Esophagus squamous epithelium (tissue), 5 donors: ENCODE measurements at places on chromosomes 3 and 15. TPM values are rescaled to one million over a fixed set of nuclear protein-coding genes. Genes with fewer than 3 reads are reported as not detected.

GRCh38 chr15:39029741-39030140 is 465.1 kb upstream of the RASGRP1 start:
- DNase-seq: no peak

The CCDC191 gene
- total RNA-seq: 2.6 TPM

GRCh38 chr15:62742409-62743171 is 300.0 kb upstream of the TPM1 start:
- DNase-seq: no peak

GRCh38 chr3:94794563-94794962 is 731.7 kb downstream of the NSUN3 start:
- DNase-seq: no peak

- DNase-seq: no peak
Observed at GRCh38 chr15:38530113-38530512, 34.5 kb downstream of the RASGRP1 start.

The HYAL3 gene
- total RNA-seq: 5.3 TPM

The BCHE gene
- total RNA-seq: 5.3 TPM

DNA sequence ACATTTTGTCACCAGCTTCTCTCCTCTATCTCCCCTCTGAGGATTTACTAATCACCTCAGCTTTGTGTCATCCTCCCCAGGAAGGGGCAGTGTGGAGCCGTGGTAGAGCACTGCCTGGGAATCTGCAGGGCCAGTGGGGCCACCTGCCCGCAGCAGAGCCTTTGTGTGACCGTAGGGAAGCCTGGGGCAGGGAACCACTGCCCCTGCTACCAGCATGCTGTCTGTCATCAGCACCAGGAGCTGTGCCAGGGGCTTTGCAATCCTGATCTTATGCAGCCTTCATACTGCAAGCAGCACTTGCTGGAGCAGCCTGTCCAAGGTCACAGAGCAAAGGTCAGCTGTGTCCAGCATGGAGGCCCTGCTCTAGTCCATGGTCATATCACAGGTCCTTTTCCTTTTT is 170.2 kb upstream of the IL12A start:
- no peak for DNase-seq

The FSIP1 gene
- 0.57 TPM for total RNA-seq

The TP63 gene
- 162 TPM for total RNA-seq

DNA sequence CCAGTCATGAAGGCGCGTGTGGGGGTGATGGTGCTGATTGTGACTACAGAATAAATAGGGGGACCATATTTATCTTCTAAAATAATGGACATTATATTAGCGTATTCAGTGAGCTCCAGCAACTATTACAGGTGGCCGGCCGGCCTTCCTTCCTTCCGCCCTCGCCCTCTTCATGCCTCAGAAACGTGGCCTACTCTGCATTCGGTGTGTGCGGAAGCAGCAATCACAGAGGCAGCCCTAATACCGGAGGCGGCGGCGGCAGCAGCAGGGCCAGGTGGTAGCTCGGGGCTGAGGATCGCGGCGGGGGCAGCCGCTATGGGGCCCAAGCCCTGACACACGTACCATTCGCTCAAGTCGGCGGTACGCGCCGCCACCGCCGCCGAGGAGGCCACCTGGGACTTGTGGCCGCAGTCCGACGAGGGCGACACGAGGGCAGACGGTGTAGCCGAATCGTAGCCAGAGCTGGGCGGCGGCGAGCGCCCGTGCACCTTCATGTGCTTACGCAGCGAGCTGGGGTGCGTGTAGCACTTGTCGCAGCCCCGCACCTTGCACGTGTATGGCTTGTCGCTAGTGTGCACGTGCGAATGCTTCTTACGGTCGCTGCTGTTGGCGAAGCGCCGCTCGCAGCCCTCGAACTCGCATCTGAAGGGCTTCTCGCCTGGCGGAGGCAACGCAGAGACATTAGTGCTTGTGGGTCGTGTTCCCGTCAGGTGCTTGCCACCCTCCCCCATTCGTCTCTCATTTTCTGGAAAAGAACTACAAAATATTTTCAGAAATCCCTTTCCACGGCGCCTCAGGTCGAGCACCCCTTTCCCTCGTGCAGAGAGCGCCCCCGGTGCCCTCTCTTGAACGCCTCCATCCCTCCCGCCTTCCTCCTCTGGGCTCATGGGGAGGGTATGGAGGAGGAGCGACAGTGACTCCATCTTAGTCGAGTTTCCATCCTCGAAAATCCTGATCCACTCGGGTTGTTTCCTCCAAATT is 15.5 kb downstream of the ZIC4 start:
- no peak for DNase-seq

DNA sequence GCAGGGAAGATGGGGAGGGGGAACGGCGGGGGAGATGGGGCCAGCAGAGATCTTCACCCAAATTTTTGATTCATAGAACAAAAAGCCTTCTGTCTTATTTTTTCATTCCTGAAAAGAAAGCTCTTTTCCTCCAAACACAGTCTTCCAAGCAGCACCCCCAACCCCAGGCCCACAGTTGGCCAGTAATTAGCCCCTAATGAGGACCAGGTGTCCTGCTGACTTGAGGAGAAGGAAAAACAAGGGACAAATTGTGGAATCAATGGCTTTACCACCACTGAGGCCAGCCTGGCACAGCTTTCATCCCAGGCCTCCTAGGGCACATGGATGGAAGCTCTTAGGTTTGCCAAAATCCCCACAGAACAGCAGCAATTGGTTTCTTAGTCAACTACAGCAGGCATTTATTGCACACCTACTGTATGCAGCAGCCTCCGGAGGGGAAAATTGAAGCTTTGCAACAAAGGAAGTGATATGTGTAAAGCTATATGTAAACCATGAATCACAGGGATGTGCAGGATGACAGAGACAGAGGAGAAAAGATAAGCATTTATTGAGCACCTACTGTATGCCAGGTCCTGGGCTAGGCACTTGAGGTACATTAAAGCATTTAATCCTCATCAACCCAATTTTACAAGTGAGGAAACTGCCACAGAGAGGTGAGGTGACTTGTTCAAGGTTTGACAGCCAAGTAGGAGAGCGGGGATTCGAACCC is 199.5 kb downstream of the TBC1D2B start:
- no peak for DNase-seq

DNA sequence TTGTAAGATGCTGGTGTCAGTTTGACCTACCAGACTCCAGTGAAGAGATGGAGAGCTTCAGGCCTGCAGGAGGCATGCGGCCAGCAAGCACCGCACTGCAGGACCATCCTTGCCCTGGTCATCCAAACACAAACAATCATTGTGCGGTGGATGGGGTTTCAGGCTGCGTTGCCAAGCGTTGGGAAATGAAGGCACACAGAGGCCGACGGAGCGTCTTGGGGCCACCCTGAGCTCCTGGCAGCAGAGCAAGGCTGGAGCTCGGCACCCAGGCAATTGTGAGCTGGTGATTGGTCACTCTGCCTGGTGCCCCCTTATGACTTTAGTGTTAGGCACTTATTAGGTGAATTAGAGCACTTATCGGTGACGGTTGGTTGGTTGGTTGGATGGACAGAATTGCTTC is 222.6 kb upstream of the RGMA start:
- DNase-seq: no peak

The SRGAP3 gene
- total RNA-seq: 15.8 TPM

- no peak for DNase-seq
Observed at GRCh38 chr3:109081746-109082510, 36.0 kb downstream of the MORC1 start.

GRCh38 chr3:12953201-12953995 is 112.0 kb upstream of the RPL32 start:
- DNase-seq: no peak

DNA sequence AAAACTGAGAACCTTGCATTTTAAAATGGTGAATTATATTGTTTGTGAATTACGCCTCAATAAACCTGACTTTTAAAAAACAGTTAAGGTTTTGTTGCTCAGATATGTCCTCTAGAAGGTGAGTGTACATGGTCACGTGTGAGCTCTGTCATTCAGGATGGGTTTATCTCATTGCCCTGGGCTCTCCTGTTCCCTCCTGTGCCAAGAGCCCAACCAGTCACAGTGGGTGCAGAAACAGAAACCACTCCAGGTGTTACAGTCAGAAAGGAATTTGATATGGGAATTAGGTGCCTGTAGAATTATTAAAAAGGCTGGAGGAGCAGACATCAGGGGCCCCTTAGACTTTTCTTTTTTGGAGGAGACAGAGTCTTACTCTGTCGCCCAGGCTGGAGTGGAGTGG is 196.4 kb downstream of the STT3B start:
- no peak for DNase-seq

The PIERCE2 gene
- 3.2 TPM for total RNA-seq

DNA sequence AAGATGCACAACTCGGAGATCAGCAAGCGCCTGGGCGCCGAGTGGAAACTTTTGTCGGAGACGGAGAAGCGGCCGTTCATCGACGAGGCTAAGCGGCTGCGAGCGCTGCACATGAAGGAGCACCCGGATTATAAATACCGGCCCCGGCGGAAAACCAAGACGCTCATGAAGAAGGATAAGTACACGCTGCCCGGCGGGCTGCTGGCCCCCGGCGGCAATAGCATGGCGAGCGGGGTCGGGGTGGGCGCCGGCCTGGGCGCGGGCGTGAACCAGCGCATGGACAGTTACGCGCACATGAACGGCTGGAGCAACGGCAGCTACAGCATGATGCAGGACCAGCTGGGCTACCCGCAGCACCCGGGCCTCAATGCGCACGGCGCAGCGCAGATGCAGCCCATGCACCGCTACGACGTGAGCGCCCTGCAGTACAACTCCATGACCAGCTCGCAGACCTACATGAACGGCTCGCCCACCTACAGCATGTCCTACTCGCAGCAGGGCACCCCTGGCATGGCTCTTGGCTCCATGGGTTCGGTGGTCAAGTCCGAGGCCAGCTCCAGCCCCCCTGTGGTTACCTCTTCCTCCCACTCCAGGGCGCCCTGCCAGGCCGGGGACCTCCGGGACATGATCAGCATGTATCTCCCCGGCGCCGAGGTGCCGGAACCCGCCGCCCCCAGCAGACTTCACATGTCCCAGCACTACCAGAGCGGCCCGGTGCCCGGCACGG is 991 bp downstream of the SOX2 start:
- no peak for DNase-seq

DNA sequence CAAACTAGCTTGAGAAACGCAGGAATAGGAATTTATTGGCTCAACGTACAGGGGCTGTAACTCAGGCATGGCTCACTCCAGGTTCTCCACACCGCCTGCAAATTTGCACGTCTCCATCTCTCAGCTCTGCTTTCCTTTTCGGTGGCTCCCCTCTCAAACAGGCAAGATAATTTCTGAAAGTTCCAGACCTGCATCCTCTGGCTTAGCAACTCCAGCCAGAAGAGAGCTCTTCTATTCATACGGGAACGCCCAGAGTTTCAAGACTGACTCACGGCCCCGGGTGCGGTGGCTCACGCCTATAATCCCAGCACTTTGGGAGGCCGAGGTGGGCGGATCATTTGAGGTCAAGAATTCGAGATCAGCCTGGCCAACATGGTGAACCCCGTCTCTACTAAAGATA is 139.7 kb upstream of the BNIP2 start:
- DNase-seq: no peak

DNA sequence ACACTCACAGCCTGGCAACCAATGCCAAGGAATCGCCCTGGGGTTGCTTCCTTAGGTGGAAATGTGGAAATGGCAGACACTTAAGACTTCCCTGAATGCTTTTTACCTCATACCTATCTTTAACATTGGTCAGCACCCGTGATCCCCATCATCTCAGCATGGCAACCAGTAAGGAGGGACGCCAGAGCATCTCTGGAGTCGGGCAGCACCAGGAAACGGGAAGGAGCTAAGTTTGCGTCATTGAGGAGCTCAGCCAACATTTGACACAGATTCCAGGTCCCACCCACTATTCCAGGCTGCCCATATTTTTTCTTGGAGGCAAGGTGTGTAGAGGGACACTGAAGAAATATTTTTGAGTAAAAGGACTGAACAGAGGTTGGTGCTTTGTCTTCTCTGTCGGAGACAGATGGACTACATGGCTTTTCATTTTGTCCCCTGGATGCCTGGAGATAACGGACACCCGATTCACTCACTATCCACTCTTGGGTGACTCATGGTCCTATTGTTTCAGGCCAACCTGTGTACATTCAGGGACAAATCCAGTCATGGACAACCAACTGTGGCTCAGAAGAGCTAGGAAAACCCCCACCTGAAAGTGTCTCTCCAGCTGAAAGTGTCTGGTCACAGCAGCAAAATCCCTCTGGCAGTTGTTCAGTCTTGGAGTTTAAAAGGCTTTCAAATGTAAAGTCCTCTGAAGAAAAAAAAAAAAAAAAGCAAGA is 70.4 kb upstream of the OXTR start:
- DNase-seq: no peak

The PROS1 gene
- 14.1 TPM for total RNA-seq
